ENCODE measurements at places on chromosomes 16 and 17. TPM values are rescaled to one million over a fixed set of nuclear protein-coding genes. Genes with fewer than 3 reads are reported as not detected.

DNA sequence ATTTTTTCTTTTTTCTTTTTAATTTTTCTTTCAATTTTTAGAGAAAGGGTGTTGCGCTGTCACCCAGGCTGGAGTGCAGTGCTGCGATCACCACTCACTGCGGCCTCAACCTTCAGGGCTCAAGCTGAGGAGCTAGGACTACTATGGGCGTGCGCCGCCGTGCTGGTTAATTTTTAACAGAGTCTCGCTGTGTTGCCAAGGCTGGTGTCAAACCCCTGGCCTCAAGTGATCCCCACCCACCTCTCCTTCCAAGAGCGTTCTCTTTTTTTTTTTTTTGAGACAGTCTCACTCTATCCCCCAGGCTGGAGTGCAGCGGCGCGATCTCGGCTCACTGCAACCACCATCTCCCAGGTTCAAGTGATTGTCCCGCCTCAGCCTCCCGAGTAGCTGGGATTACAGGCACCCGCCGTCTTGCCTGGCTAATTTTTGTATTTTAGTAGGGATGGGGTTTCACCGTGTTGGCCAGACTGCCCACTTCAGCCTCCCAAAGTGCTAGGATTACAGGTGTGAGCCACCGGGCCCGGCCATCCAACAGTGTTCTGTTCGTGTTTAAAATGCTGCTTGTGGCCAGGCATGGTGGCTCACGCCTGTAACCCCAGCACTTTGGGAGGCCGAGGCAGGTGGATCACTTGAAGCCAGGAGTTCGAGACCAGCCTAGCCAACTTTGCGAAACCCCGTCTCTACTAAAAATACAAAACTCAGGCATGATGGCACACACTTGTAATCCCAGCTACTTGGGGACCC, 14.5 kb upstream of the RPL13 start:
- no peak for DNase-seq

DNA sequence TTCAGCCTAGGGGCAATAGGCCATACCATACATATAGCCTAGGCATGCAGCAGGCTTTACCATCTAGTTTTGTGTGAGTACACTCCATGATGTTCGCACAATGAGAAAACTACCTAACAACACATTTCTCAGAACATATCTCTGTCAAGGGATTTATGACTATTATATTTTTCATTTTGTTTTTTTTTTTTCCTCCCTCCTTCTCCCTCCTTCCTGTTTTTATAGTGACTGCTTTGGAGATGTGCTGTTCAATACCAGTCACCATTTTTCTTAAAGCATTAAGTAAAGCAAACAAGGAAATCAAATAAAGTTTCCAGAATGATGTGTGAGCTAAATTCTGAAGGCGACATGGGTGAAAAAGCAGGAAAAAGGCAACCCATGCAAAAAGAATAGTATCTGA, 194.6 kb downstream of the STX8 start:
- DNase-seq = no peak

- no peak for DNase-seq
These were observed 126.3 kb upstream of the TNRC6C start for GRCh38 chr17:77832180-77832560.

Gene KRT33B
- not detected for total RNA-seq
